ENCODE measurements at places on chromosomes 2 and 18.

GRCh38 chr2:74037379-74037860 is 52.7 kb downstream of the TET3 start:
- peak; percentile 94 for DNase-seq

- DNase-seq = no peak
Measured at GRCh38 chr2:128770143-128771085, 451.7 kb upstream of the HS6ST1 start.

- DNase-seq = no peak
Measured at GRCh38 chr2:107418708-107419107, 408.0 kb upstream of the RGPD4 start.

GRCh38 chr2:111884592-111884964 is 585 bp upstream of the ANAPC1 start:
- no peak for DNase-seq

GRCh38 chr2:237152361-237152760 is 66.7 kb downstream of the COPS8 start:
- no peak for DNase-seq

- DNase-seq = peak; percentile 37
Measured at GRCh38 chr2:157433394-157433793, 10.5 kb downstream of the CYTIP start.
